KBM-7 (cell line): ENCODE measurements at places on chromosomes 6 and 20.

DNA sequence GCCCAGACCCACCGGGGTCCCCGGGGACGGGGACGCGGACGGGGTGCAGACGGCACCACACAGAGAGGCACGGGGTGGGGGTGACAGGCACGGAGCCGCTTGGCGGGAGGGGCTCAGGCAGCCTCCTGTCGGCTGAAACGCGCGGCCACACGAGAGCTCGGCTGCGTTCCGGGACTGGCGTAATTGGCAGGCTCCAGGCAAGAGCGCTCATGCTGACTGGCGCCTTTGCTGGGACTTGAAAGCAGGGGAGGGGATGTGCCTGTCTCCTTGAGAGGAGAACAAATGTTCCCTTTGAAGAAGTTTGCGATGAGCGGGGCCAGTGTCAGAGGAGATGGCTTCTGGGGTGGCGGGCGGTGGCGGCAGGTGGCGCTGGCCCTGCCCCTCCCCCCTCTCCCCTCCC, 25.8 kb downstream of the BHLHE23 start:
- DNase-seq: peak; percentile 68

- peak; percentile 93 for DNase-seq
Observed at GRCh38 chr6:32192608-32193039, at the start of gene GPSM3. TSS of gene GPSM3 (minus strand) at chr6:32192643. CDS start at chr6:32192513, 130 bp downstream.

DNA sequence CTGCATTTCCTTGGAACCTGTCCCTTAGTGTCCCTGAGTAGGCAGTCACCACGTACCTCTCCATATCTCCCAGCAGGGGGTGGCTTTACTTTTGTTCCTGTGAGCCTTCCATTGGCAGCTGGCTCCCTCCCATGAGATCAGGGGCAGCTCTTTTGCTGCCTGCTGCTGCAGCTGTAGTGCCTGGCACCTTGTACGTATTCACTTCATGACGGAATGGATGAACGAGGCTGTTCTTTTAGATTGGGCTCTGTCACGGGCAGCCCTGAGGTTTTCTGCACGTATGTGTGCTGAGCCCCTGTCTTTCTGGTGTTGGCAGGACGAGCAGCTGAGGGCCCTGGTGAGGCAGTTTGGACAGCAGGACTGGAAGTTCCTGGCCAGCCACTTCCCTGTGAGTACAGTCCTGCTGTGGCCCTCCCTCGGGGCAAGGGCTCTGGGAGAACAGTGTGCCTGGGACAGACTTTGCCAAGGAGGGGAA, 14.6 kb downstream of the MYBL2 start:
- DNase-seq: no peak

DNA sequence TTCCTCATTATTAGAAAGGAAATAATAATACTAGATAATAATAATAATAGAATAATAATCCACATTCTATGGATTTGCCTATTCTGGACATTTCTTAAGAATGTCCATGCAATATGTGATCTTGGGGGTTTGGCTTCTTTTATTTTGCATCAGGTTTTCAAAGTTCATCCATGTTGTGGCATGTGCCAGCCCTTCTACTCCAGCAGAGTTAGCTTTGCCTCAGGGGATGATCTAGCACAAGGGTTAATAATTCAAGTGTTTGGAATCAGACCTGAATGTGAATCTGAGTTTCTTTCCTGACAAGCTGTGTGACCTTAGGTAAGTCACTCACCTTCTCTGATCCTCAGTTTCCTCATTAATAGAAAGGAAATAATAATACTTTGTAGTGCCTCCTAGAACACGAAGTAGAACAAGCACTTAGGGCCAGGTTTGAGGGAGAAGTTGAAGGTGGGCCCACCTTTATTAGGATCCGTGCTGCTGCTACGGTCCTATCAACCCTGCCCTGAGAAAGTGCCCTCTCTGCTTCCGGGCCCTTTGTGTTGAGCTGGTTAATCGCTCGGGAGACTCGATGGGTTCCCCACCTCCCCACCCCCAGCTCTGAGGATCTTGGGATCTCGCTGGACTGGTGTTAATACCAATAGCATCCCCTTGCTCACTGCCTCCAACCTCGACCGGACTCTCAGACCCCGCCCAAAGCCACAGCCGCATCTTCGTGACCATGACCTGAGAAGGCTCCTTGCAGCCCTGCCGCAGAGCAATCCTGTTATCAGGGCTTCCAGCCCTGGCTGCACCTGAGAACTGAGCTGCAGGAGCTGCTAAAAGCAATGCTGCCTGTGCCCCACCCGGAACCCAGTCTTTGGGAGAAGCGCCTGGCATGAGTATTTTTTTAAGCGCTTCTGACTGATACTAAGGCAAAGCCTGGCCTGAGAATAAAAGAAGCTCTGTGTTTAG, 26.9 kb downstream of the RBM38 start:
- DNase-seq: no peak

- no peak for DNase-seq
Observed at GRCh38 chr20:10731190-10731965, 57.6 kb upstream of the JAG1 start.

DNA sequence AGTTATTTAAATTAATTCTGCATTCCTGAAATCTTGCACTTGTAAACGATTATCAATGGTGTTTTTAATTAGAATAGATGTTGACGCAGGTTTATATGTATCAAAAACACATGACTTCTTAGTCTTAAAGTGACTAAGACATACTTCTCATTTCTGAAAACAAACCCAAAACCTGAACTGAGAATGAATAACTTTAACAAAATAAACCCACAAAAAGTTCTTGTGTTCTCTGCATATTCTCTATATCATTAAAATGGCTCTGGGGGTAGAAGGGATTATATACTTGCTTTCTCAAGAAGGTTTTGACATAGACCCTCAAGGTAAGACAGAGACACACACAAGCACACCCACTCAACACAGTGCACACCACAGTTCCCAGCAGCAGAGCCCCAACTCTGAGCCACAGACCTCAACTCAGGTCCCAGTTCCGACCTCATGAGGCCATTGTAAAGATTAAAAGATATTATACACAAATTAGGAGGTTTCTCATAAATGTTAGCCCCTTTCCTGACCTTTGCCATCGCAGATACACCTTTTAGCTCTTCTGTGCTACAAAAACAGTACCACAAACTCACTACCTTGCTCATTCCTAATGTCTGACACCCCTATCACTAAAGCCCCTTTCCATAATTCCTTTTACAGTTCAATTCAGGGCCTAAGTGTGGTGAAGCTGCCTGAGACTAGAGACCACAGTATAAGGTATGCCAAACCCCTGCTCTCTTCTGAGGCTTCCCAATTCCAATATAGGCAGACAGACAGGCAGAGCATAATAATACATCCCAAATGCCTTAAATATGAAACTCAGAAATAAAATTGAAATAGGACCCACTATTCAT, 267.8 kb downstream of the PTPRK start:
- DNase-seq: no peak

- no peak for DNase-seq
Observed at GRCh38 chr6:36967301-36967700, 12.8 kb downstream of the PI16 start.
